ENCODE measurements at places on chromosomes 6 and 20.

- DNase-seq = no peak
Observed at GRCh38 chr6:63805808-63806572, 170.4 kb downstream of the PHF3 start.

DNA sequence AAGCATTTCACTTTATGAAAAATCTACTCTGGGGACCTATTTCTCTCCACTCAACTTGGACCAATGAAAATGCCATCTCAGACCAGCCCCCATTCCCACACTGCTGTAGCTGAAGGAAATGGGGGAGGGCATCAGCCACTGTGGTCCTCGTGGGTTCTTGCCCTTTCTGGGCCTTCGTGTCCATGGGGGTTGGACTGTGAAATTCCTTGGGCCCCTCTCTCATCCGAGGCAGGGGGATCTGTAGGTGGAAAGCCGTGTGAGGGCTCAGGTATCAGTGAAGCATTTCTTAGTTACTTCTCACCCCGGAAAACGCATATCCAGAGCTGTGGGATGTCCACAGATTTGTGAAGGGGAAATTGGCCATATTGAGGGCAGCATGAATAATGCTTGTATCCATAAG, 147.9 kb downstream of the CDC5L start:
- no peak for DNase-seq

DNA sequence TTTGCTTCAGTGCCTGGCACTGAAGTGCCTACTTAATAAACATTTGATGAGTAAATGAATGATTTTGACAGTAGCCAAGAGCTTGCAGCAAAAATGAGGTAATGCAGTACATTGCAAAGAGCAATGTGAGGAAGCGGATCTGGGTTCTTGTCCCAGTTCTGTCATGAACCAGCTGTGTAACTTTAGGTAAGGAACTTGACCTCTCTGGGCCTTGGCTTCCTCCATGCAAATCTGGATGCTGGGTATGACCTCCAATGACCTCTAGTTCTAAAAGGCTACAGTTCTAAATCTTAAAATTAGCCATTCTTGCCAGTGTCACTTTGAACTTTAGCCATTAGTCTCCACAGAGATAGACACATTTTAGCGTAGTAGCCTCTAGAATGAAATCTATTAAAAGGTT, 3.6 kb upstream of the SAMD5 start:
- no peak for DNase-seq

GRCh38 chr20:61829526-61829925, 236.2 kb downstream of the TAF4 start:
- no peak for DNase-seq

DNA sequence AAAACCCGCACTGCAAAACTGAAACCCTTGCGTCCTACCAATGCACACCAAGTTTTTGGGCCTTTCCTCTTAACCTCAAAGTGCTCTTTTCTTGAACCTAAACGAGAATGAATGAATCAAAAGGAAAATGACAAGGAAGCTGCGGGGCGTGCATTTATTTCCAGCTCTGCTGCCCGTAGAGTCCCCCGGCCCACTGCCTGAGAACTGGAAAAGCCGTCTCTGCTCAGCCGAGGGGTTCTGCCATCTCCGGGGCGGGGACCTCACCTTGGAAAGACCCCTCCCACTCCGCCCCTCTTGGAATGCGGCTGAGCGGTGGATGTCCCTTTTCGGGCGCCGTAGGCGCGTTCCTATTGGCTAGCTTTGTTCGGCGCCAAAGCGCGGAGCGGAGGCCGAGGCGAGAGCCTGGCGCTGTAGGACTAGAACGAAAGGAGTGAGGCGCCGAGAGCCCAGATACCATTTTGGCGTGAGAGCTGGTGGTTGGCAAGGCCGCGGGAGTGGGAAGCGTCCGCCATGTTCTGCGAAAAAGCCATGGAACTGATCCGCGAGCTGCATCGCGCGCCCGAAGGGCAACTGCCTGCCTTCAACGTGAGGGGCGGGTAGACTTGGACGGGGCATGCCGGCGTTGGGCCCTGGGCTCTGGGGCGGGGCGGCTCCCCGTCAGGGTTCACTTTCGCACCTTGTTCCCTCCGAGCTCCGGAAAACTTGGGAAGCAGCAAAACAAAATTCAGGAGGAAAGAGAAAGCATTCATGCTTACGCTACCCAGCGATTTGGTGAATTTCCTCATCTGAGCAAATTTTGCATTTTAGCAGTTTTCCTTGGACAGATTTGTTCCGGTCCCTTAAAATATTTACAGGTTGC, at the start of gene GINS1:
Gene GINS1 (plus strand): TSS at position 363 of the 859 bp plus-strand sequence. CDS start 148 bp downstream, at position 511.
- DNase-seq = peak; percentile 88

GRCh38 chr6:148677594-148678476, 69.0 kb upstream of the UST start:
- DNase-seq = no peak
